CMK (cell line): ENCODE measurements at places on chromosomes 4 and X.
A peak's percentile ranks its signal among the peaks of the same experiment; 100 is the strongest.

- no peak for DNase-seq
These were observed 8.7 kb downstream of the C1QTNF7 start for GRCh38 chr4:15436513-15436912.

GRCh38 chrX:16335181-16335580 is 167.9 kb downstream of the MAGEB17 start:
- no peak for DNase-seq

GRCh38 chrX:35351212-35351611 is 408.6 kb downstream of the FAM47B start:
- no peak for DNase-seq

GRCh38 chrX:153903238-153903980 is 1.1 kb upstream of the AVPR2 start:
- no peak for DNase-seq

DNA sequence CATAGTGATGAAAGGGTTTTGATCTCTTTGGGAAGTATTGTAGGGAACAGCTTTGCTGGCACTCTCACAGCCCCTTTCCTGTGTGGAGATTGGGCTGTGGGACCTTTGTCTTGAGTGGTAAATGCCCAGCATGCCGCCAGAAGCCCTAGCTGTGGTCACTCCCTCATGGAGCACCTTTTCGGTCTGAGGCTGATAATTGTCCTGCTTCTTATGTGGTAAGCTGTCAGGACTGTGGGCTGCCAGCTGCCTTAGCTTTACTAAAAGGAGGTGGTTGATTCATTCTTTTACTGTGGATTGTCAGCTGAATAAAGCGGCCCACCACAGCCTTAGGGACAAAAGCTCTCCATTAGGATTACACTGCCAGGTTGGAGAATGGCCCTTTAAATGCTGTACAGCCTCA is 7.1 kb downstream of the PASD1 start:
- no peak for DNase-seq

- peak; percentile 49 for DNase-seq
These were observed 46.9 kb upstream of the RHOH start for GRCh38 chr4:40149960-40150385.
